ENCODE measurements at places on chromosomes 6 and 20.

DNA sequence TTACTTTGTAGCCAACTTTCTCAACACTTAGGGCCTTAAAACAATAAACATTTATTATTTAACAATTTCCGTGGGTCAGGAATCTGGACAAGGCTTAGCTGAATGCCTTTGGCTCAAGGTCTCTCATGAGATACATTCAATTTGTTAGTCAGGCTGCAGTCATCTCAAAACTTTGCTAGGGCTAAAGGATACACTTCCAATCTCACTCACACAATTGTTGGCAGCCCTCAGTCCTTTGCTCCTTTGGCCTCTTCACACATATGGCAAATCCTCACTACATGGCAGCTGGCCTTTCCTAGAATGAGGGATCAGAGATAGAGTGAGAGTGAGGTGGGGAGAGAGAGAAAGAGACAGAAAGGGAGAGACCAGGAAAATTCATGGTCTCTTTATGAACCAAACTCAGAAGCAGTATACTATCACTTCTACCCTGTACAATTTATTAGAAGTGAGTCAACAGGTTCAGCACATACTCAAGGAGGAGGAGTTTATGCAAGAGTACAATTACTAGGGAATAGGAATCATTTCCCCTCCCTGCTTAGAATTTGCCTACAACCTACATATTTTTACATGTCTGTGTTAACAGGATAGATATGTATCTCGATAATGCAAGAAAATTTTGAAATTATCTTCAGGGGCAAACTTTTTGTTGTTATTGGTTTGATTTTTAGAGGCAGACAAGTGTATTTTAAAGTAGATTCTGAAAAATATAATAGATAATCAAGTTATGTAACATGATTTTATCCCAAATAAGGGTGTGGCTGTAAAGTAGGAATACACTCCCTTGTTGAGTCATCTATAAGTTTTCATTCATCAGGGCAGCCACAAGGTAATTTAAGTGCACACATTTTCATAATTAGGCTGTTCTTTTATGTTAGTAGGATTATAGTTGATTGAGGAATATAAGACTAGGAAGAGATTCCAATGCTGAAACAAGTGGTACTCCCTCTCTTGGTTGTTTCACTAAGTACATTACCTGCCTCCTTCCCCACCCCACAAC, 85.9 kb upstream of the HMGCLL1 start:
- no peak for DNase-seq

DNA sequence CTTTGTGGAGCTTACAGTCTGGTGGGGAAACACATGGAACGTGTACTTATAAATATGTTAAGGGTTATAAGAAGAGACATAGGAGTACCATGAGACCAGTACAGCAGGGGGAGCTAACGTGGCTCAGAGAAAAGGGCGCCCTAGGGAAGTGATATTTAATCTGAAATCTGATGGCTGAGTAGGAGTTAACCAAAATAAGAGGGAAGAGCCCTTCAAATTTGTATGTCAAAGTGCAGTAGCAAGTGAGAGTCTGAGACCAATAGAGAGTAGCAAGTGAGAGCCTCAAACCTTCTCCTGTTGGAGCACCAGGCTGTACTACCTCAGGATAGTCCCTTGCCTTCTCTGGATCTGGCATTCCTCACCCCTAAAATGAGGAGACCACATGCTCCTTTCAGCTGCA, 6.1 kb upstream of the PKIG start:
- DNase-seq, result no peak

GRCh38 chr6:149267072-149267471, 50.4 kb upstream of the TAB2 start:
- no peak for DNase-seq

DNA sequence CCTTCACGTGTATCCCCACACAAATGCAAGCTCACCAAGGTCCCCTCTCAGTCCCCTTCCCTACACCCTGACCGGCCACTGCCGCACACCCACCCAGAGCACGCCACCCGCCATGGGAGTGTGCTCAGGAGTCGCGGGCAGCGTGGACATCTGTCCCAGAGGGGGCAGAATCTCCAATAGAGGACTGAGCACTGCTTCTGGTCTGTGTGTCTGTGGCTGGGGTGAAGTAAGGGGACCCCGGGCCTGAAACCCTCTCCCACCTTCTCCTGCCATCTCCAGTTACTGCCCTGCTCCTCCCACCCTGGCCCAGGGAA, 8.3 kb downstream of the MYL9 start:
- no peak for DNase-seq

DNA sequence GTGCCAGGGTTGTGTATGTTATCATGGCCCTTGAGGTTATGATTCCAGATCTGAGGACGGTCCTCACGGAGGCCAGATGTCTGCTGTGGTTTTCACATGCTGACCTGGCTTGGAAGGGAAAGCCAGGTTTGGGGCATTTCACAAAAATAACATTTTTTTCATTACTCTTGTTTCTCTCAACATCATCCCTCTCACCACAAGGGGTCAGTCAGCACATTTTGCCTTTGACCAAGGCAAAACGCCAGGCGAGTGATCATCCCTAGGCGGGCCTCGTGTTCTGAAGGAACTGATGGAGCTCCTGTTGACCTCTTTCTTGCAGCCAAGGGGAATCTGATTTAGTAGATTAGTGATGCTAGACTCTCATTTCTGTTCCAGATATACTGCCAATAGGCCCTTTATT, 133.5 kb downstream of the TBC1D7 start:
- DNase-seq, result no peak

- DNase-seq, result no peak
Measured at GRCh38 chr20:61694682-61695081, 371.0 kb downstream of the TAF4 start.

GRCh38 chr6:102405860-102406259, 1012.4 kb downstream of the GRIK2 start:
- DNase-seq, result no peak

- no peak for DNase-seq
Measured at GRCh38 chr6:44540881-44541280, 153.4 kb downstream of the CDC5L start.

DNA sequence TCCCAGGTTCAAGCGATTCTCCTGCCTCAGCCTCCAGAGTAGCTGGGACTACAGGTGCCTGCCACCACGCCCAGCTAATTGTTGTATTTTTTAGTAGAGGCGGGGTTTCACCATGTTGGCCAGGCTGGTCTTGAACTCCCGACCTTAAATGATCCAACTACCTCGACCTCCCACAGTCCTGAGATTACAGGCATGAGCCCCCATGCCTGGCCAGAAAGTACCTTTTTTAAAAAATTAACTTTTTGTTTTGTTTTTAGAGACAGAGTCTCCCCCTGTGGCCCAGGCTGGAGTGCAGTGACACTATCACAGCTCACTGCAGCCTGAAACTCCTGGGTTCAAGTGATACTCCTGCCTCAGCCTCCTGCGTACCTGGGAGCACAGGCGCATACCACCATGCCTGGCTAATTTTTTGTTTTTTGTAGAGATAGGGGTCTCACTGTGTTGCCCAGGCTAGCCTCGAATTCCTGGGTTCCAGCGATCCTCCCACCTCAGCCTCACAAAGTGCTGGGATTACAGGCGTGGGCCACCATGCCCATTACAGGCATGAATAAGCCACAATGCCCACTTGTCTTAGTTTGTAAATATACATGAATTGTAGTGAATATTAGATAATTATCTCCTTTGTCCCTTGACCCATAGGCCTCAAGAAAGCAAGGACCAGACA, 17.4 kb upstream of the EEF1A1 start:
- no peak for DNase-seq

- no peak for DNase-seq
Measured at GRCh38 chr6:133610227-133610840, 278.6 kb upstream of the TCF21 start.

DNA sequence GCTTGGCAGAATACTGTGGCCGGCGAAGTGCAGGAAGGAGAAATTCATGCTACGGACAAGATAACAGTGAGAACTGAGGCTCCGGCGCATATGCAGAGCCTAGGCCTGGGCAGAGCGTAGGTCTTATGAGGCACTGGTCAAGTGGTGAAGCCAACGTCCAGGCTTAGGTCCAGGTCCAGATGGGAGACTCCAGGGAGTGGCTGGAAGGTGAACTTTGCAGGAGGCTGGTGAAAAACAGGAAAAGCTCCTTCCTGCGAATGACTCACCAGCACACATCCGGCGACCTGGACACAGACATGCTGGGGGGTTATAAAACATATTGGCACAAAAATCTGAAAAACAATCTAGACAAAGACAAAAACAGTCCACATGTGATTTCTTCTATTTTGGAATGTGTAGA, 15.4 kb downstream of the C6orf141 start:
- DNase-seq, result no peak

- DNase-seq, result no peak
Measured at GRCh38 chr20:29497261-29497671, 1760.2 kb upstream of the DEFB115 start.

GRCh38 chr20:62959101-62959971, 6.8 kb downstream of the SLC17A9 start:
- DNase-seq, result no peak

- no peak for DNase-seq
Measured at GRCh38 chr6:148565930-148566663, 180.7 kb upstream of the UST start.

GRCh38 chr6:116144605-116145004, 18.7 kb upstream of the COL10A1 start:
- no peak for DNase-seq

GRCh38 chr20:35515949-35516645, 13.4 kb downstream of the C20orf173 start:
- DNase-seq, result no peak

DNA sequence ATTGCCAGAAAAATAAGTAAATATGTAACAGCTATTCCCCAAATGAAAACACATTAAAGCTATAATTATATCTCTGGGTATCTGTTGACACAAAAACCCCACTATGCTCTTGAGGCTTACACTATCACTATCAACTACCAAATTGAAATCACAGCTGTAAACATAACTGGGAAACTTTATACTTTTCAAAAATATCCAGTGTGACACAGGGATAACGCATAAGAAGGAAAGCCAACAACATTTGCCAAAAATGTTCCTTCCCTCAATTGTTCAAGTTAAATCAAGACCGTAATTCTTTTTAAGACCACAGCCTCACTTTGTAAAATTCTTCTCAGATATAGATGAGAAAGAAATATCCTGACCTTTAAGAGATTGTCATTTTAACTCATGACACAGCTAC, 3.1 kb downstream of the ZHX3 start:
- no peak for DNase-seq

DNA sequence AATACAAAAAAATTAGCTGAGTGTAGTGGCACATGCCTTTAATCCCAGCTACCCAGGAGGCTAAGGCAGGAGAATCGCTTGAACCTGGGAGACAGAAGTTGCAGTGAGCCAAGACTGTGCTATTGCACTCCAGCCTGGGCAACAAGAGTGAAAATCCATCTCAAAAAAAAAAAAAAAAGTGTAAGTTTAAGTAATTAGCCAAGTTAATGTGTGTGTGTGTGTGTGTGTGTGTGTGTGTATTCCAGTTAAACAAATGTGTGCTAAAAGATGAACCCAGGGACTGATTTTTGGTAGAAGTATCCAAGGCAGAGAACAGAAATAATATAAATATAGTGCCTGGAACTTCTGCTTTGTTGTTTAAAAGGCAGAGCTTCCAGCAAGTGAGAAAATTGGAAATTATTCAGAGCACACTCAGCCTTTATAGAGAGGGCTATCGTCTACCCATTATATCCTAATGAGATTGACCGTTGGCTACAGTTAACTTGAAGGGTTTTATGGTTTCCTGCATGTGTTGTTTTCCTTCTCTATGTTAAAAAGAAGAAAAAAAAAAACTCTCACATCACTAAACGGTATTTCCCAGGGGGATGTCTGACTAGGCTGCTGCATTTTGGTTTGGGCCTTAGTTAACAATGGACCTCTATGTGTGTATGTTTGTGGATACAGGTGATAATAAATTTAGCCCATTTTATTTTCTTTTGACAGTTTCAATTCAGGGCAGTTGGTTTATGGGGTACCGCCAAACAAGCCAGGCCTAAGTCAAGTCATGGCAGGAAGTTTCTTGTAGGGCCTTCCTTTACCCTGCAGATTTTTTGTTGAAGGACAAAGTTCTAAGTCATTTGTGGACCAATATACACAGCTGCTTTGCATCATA, 9.8 kb downstream of the SOX4 start:
- DNase-seq, result no peak

- no peak for DNase-seq
Measured at GRCh38 chr20:63014710-63015109, 7.9 kb upstream of the BHLHE23 start.

DNA sequence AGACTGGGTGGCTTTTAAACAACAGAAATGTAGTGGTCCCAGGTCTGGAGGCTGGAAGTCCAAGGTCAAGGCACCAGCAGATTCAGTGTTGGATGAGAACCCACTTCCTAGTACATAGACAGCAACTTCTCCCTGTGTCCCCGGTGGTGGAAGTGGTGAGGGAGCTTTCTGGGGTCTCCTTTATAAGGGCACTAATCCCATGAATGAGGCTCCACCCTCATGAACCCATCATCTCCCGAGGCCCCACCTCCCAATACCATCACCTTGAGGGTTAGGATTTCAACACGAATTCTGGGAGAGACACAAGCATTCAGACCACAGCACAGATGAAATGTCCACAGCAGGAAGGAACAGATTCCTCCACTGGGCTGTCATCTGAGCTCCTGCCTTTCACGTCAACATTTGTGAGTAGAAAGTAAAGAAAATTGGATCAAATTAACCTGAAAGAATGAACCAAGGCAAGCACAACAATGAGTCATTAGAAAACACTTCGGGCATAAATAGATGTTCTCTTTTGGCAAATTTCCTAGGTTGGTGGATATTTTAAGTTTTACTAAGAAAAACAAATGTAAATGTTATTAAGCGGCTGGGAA, 130.7 kb downstream of the RNASET2 start:
- no peak for DNase-seq

DNA sequence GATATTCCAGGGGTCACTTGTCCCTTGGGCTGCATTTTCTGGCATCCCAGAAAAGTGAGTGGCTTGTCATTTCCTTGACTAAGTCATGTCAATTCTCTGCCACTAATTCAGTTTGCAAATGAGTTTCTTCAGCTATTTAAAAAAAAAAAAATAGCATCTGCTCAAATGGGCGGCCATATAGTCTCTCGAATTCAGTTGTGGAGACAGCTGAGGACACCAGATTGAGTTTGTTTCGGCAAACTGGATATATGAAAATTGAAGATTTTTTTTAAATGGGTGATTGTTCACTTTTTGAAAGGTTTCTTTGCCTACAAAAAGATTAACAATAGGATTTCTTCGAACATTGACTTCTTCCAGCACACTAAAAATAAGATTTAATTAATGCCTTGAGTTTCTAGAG, 96.3 kb upstream of the TIAM2 start:
- no peak for DNase-seq

GRCh38 chr20:18613553-18613952, 25.7 kb downstream of the DTD1 start:
- DNase-seq, result no peak

GRCh38 chr6:169111203-169111602, 142.4 kb downstream of the THBS2 start:
- no peak for DNase-seq

DNA sequence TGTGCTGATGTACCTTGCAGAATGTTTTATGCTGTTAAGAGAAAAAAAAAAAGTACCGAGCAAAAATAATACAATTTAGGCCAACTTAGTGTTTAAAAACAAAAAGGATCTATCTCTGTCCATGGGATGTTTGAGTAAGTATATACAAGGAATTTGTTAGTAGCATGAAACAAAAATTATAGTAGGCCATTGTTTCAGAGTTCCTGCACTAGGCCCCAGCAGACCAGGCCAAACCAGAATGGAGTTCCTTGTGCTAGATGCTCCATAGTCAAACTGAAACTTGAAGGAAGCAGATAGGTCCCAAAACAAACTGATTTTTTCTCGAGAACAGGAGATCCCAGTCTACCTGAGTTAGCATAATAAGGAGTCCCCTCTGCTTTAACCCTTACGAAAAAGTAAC, 72.5 kb downstream of the SNX9 start:
- no peak for DNase-seq
